ENCODE measurements at places on chromosomes 3 and 15.

- DNase-seq, result no peak
Measured at GRCh38 chr15:73841756-73842725, 31.3 kb upstream of the TBC1D21 start.

DNA sequence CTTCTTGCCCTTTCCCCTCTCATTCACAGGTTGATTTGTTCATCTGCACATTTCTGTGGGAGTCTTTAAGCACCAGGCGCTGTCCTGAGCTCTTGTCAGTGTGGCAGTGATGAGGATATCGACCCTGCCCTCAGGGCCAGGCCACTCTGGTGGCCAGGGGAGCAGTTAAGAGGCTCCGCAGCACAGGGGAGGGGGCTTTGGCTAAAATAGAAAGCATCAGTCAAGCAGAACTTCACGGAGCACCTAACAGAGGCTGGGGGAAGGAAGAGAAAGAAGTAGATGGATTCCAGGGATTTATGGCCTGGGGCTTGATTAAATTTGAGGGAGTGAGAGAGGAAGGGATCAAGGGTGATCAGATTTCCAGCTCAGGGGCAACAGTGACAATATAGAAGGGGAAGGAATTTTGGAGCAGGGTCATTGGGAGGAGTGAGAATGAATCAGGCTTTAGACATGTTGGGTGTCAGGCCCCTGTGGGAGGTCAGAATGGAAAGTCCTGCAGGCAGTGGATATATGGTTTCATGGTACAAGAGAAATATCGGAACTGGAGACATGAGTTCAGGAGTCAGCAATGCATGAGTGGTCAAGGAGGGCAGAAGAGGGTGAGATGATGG is 73.0 kb upstream of the GLCE start:
- no peak for DNase-seq

DNA sequence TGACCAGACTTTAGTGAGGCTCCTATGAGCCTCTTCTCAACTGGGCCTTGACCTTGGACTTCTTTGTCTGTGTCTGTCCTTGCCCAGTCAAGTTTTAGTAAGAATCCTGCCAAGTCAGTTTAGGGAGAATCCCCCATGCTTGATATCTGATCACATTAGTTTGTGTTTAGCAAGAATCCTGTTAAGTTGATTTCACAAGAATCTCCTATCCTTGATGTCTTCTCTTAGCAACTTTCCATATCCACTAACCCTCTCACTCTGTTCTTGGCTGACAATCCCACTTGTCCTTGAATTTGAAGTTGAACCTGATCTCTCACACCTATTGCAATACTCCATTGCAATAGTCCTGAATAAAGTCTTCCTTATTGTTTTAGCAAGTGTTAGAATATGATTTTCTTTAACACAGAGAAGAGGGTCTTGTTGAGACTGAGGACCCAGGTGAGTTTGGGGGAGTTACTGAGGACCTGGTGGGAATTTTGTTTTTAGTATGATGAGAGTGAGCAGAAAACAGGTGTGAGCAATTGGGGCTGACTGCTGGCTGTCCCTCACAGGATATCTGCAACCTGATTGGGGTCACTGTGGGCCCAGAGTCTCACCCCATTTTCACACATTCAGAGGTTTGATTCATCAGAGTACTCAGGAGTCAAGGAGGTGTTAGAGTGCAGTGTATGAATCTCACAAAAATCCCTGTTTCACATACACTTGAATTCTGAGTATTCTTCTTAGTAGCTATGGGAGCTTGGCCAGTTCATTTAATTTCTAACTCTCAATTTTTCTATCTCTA is 39.9 kb upstream of the TNFAIP8L3 start:
- no peak for DNase-seq

DNA sequence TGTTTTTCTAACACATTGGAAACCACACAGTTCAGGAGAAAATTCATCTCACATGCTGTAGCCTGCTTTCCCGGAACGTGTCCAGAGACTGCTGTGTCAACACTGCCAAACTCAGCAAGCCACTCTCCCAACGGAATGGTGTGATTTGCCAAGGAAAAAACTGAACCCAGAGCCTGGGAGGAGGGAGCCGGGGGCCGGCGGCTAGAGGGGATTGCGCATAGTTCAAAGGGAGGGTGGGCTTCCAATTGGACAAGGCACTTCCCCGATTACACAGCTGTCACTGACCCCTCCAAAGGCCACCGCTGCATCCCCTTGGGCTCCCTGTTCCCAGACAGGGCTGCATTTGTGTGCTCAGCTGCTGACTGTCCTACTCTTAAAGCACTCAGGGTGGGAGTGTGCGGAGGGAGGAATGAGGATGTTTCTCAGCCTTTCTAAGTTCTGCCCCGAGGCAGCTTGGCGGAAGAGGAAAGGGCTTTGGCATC is 256.2 kb downstream of the ZNF621 start:
- DNase-seq, result no peak

GRCh38 chr3:78641703-78642102 is 1126.1 kb downstream of the ROBO1 start:
- no peak for DNase-seq

- no peak for DNase-seq
Measured at GRCh38 chr3:182465301-182466185, 327.8 kb upstream of the ATP11B start.

DNA sequence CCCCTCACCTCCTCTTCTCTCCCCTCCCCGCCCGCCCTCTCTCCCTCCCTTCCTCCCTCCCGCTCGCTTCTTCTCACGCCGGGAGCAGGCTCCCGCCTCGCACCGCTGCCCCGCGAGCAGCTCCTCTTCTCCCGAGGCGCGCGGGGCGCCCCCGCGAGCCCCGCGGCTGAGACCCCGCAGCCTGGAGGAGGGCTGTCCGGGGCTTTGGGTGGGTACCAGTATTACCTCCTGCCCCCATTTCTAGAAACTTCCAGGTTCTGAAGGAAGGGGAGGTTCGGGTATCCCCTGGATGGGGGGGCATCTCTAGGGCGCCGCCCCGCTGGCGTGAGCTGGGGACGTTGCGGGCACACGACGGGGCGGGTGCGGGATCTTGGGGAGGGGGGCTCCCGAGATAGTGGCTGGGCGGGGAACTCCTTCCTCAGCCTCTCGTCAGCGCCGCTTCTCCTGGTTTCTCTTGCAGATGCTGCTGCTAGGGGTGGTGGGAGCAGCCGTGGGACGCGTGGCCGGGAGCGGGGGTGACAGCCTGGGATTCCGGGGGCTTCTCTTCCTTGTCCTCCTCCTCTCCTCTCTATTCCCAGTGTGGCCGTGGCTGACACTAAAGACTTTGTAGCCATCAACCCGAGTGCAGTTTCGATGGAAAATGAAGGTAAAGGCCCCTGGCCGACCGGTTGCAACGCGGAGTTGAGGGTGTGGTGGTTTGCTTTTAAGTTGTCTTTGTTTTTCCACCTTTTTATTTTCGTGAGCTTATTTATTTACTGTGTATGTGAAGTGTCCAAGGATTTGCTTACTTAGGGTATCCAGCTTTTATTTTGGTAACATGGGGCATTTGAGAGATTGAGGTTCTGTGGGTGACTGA is 474 bp downstream of the ATP2C1 start:
- peak; percentile 33 for DNase-seq

GRCh38 chr3:112531358-112531781 is 30.4 kb downstream of the ATG3 start:
- no peak for DNase-seq

GRCh38 chr3:37806505-37807200 is 55.0 kb upstream of the CTDSPL start:
- DNase-seq, result no peak

DNA sequence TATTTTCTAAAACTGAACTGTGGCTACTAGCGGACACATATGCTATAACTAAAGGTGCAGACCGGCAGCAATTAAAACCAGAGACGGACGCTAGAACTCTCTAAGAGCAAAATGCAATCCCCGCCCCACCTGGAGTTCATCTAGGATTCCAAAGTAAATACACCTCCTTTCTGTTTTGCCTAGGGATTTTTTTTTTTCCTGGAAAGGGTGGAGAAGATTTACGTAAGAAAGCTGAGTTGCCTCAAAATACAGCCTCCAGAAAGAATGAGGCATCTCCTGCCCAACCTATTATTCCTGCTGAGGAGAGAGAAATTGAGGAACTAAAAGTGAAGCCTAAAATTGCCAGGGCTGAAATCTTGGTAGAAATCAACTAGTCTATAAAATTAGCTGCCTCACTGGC is 150.2 kb downstream of the TP63 start:
- no peak for DNase-seq

DNA sequence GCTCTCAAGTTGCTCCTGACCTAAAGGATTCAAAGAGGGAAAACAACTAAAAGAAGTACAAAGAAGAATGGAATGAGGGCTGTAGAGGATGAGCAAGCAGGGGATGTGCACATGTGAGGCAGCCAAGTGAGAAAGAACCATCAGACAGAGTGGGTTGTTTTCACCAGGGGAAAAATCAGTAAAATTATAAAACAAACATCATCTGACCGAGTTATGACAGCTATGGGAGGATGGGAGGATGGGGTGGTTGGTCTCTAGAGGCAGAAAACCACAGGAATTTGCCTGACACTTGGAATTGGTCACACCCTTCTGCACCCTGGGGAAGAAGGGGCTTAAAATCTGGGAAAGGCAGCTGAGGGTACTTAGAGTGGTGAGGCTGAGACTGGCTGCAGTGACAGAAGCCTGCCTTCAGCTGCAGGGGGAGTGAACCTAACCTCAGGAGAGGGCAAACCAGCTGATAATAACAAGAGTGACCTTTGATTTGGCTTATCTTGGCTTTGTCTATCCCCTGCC is 10.1 kb downstream of the ARHGAP31 start:
- DNase-seq, result no peak

DNA sequence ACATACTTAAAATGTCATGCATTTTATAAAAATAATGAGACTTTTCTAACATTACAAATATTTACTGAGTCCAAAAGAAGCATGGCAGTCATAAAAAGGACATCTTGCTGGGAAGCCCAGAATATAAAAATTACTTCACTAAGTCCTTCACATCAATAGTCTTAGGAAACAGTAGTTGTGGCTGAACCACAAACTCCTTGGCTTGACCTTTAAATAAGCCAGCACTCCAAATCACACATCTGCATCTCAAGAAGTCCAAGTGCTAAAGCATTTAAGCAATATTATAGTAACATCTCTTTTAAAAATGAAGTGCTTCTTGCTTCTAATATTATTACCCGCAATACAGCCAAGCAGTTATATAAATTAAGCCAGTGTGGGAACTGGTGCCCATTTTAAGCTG is 8.8 kb downstream of the CCNL1 start:
- DNase-seq, result no peak

- no peak for DNase-seq
Measured at GRCh38 chr3:23004971-23005370, 198.2 kb upstream of the UBE2E2 start.

- DNase-seq, result no peak
Measured at GRCh38 chr3:66996696-66997095, 1.4 kb upstream of the KBTBD8 start.

- no peak for DNase-seq
Measured at GRCh38 chr15:81043935-81044575, 43.3 kb downstream of the TLNRD1 start.

DNA sequence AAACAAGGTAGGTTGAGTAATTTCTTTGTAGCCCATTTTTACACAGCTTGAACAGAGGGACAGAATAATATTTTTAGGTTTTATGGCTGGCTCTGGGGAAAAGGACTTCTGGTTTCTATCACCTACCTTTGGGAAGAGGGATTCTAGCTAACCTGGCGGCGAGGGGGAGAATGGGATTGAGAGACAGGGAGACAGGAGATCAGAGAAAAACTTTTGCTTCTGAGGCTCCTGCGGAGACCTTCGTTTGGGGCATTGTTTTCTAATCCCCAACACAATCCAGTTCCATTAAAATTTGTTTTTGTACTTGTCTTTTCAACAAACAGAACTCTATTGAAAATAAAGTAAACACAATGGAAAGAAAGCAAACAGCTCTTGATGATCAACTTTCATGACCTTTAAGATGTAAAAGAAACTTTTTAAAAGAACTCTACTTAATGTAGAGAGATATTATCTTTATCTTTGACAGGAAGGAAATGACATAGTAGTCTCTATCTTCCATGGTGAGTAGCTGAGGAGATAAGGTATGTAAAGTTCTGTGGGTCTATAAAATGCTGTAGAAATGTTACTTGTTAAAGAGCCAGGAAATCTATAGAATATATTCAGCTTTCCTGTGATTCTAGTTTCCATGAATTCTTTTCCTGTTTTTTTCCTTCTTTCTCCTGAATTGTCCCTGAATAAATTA is 37.0 kb upstream of the P2RY1 start:
- DNase-seq, result no peak

DNA sequence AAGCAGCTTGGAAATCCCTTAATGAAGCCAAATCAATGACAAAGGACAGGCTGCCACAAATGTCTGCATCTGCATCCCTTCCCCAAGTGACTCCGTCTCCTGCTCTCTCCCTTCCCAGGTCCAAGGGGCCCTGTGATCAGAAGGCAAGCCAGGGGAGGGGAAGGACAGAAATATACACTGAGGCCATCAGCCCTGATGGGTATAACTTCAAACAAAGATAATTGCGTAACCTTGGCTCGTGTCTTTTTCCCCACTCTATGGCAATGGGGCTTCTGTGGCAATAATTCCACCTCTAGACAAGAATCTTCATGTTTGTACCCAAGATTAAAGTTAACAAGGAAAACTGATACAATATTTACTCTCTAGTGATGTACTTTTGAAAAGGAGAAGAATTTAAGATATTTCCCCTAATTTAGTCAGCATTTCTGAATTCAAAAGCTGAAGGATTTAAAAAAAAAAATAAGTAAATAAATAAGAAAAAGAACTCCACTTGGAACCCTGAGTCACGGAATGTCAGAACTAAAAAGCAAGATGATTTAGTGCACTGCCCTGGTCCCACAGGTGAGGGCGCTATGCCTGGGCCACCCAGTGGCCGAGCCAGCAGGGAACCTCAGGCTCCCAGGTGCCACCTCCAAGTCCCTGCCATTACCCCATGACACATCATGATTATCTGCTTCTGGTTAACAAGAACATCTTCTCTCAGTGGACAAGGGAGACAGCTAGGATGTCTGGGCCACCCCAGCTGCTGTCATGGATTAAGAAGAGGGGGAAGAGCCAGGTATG is 154.5 kb downstream of the STT3B start:
- no peak for DNase-seq
